ENCODE measurements at places on chromosomes 1 and 21.

GRCh38 chr1:163709636-163710035 lies 387.9 kb downstream of the NUF2 start:
- DNase-seq, result no peak

GRCh38 chr1:65527707-65528503 lies 107.4 kb downstream of the LEPR start:
- no peak for DNase-seq

DNA sequence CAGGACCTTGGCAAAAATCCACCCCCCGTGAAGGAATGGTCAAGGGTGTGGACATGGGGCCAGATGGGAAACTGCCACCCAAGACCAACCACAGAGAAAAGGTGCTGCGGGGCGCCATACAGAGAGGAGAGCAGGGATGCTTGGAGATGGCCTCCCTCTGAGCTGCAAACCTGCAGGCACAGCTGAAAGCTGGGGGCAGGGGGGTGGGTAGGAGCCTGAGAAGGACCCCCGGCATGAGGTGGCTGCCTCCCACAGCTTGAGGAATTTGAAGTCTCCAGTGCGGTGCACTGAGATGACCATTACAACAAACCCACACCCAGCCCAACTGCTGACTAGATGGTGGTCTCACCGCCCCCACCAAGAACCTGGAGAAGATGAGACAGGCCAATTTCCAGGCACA lies 84.8 kb downstream of the WDR4 start:
- no peak for DNase-seq

- DNase-seq, result no peak
Observed at GRCh38 chr1:12539705-12540579, 78.1 kb downstream of the DHRS3 start.

GRCh38 chr21:41836166-41837015 lies 42.8 kb downstream of the PRDM15 start:
- DNase-seq, result no peak

- DNase-seq, result no peak
Observed at GRCh38 chr1:205645519-205645918, 13.7 kb upstream of the ELK4 start.

DNA sequence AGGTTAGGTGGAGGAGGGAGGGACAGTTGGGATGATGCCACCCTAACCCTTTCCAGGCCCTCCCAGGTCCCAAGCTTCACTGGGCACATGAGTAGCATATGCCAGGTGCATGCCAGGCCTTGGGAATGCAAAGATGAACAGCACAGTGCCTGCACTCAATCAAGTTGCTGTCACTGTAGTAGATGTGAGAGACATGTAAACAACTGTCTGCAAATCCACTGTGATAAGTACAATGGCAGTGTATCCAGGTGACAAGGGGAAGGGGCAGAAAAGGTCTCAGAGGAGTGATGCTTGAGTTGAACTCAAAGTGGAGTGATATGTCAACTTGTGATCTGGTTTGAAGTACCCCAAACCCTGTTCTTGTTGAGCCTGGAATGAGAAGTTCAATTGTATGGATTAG lies 49.5 kb upstream of the LRRN2 start:
- no peak for DNase-seq

Data from activated naive CD4-positive, alpha-beta T cell (primary cell).